GM23248 (cell line): ENCODE measurements at places on chromosomes 5 and 9. TPM values are rescaled to one million over a fixed set of nuclear protein-coding genes. Genes with fewer than 3 reads are reported as not detected.

BARX1 gene
- total RNA-seq: not detected in 2 replicates

SPINK6 gene
- total RNA-seq: not detected in 2 replicates

GGTA1 gene
- not detected in 2 replicates for total RNA-seq

GFI1B gene
- not detected in 2 replicates for total RNA-seq

LHX3 gene
- total RNA-seq: not detected in 2 replicates

ASS1 gene
- 182 and 216 TPM in 2 replicates for total RNA-seq

IFNA21 gene
- total RNA-seq: not detected in 2 replicates
